ENCODE measurements at places on chromosomes 5 and 9. TPM values are rescaled to one million over a fixed set of nuclear protein-coding genes. Genes with fewer than 3 reads are reported as not detected.
A peak's percentile ranks its signal among the peaks of the same experiment; 100 is the strongest.

Gene SUSD3
- total RNA-seq: 25.0 TPM

Gene RGS7BP
- total RNA-seq: 11.8 TPM

DNA sequence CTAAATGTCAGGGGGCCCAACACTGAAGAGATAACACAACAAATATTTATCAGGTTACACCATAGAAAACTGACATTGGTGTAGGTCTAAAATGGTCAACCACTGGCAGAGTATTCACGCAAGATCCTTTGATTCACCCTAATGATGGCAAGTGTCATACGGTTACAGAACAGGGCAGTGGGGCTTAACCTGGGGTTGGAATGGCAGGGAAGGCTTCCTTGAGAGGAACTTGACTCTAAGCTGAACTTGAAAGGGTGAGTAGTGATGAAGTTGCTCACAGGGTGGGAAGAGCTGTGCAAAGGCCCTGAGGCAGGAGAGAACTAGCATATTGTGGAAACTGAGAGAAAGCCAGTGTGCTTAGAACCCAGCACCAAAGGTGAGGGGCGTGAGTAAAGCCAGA lies 97.1 kb upstream of the MVB12B start:
- H3K27ac ChIP-seq: no peak overlapping the region
- no peaks in the 10 kb centered on the region for H3K27me3 ChIP-seq
- peak; percentile 13 for DNase-seq
- H3K4me1 ChIP-seq: no peaks in the 10 kb centered on the region

DNA sequence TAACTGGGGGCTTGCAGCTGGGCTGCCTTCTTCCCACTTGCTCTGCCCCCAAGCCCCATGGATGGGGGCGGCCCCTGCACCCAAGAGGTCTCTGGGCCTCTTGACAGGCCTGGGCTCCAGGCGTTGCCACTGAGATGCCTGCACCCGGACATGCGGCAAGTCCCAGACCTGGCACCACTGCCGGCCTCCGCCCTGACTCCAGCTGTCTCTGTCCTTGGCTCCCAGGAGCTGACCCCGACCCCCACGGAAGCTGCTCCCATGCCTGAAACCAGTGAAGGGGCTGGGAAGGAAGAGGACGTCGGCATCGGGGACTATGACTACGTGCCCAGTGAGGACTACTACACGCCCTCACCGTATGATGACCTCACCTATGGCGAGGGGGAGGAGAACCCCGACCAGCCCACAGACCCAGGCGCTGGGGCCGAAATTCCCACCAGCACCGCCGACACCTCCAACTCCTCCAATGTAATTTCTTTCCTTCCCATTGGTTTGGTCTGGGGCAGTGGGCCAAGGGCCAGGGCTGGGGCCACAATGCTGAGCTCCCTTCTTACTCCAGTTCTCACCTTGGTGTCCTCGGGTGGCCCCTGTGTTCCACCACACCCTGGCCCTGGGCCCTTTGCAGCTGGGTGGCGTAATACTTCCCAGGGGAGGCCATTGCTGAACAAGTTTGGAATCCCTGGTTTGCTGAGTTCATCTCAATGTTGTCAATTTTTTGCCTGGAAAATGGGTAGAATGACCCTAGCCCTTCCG lies 88.6 kb downstream of the COL5A1 start:
- peak overlapping the region; percentile 81 for H3K27ac ChIP-seq
- no peak for DNase-seq
- no peak overlapping the region for H3K4me3 ChIP-seq
- H3K27me3 ChIP-seq: no peaks in the 10 kb centered on the region

GRCh38 chr5:148381906-148382305 lies 1.9 kb upstream of the FBXO38 start:
- no peaks in the 10 kb centered on the region for H3K27me3 ChIP-seq
- DNase-seq: no peak
- H3K36me3 ChIP-seq: no peaks in the 10 kb centered on the region

- no peaks in the 10 kb centered on the region for H3K36me3 ChIP-seq
- H3K27ac ChIP-seq: no peak overlapping the region
- H3K27me3 ChIP-seq: no peaks in the 10 kb centered on the region
- no peak for DNase-seq
- no peaks in the 10 kb centered on the region for H3K4me1 ChIP-seq
- H3K4me3 ChIP-seq: no peak overlapping the region
These were observed 264.3 kb upstream of the MVB12B start for GRCh38 chr9:126062158-126062886.
